EL (cell line): ENCODE measurements at places on chromosomes 5 and 9.

DNA sequence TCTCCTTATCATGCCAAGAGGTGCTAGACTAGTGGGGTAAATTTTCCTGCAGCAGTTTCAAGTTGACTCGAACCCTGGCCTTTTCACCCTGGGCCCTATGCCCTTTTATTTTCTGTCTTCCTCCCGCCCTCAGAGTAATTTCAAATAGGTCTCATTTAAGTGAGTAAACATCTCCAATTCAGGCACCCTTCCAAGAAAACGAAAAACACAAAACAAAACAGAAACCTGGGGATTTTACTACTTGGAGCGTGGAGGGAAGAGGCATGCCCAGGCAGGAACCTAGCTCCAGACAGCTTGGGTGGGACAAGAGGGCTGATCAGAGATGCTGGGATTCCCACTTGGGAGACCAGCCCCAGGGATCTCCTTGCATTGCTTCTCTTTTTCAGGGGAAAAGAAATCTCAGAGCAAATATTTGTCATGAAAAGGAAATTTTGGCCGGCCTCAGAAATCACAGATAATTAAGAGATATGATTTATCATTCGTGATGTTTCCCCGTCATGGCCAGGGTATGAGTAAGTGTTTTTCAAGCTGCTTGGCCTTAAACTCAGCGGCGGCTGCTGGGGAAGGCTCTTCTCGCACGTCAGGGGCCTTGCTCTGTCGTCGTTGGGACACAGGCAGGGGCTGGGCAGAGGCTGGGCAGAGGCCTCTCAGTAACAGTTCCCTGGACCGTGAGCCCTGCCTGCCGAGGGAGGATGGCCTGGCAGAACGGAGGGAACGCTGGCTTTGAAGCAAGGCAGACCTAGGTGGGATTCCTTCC lies 248.6 kb upstream of the KLF4 start:
- peak; percentile 93 for DNase-seq

- no peak for DNase-seq
These were observed 128.3 kb downstream of the SLF1 start for GRCh38 chr5:94746731-94747124.

DNA sequence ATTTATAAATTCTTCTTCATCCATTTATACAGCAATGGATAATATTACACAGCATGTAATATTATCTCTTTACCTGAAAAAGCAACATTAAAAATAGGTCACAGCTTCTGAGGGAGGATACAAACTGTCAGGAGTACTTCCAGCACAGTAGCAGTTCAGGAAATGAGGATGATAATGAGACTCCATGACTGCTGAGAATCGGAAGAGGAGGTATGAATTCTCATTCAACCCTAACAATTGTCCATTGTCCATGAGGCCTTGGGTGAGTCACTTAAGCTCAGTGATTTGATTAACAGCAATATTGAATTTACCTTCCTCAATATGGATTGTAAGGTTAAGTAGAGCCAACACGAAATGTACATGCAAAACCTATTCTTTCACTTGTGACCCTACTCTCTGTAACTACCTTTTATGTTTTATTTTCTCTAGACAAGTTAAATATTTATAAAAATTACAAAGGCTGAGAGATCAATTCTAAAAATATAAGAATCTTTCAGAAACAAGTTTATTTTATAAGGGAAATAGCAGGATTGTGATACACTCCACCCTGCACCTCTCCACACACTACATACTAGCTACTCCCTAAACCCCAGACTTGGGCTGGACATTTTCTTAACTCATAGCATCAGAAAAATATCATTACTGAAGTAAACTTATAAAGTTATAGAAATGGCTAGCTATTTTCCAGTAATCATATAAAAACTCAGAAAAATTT lies 159.1 kb upstream of the ACOT12 start:
- no peak for DNase-seq

GRCh38 chr9:72863456-72864094 lies 89.3 kb downstream of the ALDH1A1 start:
- DNase-seq, result no peak

DNA sequence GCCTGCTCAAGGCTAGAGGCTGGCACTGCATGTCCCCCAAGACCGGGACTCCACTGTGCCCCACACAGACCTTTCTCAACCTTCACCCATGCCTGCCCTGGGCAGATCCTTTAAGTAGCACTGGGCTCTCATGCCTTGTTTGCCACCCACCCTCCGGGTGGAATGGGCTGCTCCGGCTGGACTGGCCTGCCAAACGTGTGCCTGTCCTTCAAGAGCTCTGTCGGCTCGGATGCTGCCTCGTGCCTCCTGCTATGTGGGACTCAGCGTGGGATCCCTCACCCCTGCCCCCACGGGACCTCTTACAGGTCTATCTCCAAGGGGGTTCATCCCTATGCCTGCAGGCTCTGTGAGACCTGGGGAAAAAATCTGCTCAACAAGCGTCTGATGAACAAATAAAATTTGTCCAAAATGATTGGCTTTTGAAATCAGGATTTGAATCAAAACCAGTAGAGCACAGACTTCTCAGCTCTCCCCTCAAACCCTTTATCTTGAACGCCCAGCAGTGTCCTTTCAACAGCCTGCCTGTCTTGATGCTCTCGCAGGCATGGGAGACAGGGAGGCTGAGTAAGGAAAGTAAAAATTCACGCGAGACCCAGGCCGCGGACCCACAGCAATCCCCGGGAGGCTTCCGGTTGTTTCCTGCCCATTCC lies 56.3 kb downstream of the CRB2 start:
- no peak for DNase-seq

DNA sequence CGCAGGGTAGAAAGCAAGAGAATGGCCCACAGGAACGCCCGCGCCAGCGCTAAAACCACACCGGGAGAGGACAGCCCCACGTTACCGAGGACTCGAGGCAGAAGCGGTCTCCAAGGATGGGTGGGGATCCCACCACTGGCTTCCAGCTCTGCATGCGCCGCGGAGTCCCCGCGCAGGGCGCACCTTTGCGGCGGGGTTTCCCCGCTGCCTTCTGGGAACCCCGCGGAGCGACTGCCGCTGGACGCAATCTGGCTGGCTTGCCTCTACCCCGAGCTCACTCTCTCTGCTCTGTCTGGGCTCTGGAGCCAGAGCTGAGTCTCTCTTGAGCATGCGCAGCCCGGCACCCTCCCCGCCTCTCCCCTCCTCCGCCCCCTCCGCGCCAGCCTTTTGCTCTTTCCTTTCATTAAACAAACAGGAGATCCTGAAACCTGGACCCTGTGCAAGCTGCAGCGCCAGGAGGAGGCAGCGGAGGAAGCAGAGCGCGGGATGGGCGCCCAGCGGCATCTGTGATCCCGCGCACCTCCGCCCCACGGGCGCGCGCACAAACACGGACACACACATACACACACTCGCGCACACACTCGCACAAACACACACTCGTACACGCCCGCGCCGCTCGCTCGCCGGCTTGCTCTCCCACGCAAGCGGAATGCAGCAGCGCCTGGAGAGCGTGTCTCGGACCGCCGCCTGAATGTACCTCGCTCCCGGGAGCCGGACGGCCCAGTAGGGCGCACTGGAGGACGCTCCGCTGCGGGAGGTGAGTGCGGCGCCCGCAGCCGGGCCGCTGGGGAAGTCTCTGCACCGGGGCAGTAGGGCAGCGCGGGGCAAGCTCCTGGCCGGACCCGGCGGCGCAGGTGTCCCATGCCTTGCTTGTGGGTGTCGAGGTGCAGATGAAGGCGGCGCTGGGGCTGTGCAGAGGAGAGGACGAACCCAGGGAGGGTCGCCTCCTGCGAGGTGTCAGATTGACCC lies at the start of gene PLPPR1:
TSS of gene PLPPR1 (plus strand) at position 382 of the 969 bp plus-strand sequence.
- DNase-seq, result peak; percentile 29

DNA sequence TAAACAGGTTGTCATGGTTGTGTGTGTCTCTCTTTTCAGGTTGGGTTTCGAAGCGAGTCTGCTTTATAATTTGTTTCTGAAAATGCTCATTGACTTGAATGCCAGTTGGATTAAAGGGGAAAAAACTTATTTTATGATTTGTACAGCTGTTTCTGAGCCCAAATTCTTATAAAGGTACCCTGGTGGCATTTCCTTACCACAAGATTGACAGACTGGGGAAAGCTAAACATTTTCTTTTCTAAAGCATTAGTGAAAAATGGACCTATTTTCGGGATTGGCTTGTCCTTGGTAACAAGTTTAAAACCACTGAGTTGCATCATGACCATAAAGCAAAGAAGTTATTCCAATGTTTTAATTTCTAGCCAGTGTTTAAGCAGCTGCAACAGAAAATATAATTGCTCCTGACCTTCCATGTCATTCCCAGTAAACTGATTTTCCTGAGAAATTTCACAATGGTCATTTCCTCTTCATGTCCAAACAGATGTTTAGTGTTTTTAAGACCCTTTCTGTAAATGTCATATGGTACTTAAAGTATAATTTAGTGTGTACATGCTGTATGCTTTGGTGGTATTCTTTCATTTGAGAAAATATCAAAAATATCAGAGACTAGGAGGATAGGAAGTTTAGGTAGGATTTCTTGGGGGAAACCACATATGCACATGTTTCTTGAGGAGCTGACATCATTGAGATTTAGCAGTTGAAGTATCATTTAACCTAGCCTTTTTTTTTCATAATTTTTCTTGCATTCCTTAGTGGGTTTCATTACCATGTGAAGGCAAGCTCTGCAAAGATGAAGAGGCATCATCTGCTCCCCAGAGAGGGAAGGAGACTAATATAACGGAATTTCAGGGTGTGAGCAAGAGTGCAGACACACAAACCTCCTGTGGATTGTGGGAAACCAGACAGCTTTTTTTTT lies 667.1 kb upstream of the RGMB start:
- DNase-seq, result peak; percentile 53

DNA sequence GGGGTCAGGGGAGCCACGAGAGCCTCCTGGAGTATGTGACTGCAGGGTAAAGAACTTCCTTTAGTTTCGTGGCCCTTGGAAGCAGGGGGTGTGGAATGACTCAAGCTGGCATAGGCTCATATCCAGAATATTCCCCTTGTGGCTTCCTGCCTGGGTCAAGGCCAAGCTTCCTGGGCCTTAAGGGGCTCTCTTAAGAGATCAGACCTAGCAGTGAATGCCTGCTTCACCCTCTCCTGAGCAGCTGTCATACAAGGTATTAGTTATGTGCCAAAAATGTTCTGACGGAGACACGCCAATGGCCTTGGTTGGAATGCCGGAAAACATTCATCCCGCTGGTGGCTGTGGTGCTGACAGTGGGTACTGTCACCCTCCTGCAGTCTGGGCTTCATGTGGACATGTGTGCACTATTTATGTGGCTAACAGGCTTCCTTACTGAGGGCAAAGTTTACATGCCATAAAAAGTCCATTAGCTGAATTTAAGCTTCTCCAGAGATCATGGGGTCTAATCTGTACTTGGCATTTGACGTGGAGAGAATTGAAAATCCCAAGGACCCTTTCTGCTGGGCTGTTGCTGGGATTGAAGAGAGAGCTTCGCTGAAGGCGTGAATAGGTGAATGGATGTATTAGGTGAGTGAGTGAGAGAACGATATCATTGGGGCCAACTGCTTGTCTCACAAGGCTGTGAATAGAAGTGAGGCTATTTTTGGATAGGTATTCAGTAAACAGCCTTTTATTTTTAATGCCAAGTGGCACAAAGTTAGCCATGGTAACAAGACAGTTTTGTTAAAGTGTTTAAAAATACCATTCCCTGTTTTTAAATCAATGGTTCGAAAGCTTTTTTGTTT lies 156.8 kb downstream of the MACROH2A1 start:
- peak; percentile 95 for DNase-seq

- no peak for DNase-seq
These were observed 42.9 kb downstream of the DAPK1 start for GRCh38 chr9:87540444-87541105.

GRCh38 chr9:87519461-87519860 lies 21.8 kb downstream of the DAPK1 start:
- no peak for DNase-seq

GRCh38 chr5:102583276-102584124 lies 84.7 kb upstream of the SLCO6A1 start:
- DNase-seq, result peak; percentile 16

DNA sequence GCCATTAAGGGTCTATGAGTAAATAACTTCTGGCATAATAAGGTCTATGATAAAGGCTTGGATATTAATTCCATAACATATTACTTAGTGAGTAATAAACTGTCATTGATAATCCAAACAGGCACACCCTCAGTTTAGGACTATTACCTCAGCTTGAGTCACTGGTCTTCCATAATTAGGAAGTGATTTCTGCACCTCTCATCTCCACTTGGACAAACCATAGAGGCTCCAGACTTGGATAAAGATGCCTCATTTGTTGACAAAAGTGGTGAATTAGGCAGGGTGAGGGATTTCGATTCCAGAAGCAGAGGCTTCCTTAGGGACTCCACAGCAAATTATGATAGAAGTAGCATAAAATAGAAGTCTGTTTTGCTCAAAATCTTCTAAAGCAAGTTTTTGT lies 127.5 kb upstream of the MTAP start:
- peak; percentile 55 for DNase-seq

DNA sequence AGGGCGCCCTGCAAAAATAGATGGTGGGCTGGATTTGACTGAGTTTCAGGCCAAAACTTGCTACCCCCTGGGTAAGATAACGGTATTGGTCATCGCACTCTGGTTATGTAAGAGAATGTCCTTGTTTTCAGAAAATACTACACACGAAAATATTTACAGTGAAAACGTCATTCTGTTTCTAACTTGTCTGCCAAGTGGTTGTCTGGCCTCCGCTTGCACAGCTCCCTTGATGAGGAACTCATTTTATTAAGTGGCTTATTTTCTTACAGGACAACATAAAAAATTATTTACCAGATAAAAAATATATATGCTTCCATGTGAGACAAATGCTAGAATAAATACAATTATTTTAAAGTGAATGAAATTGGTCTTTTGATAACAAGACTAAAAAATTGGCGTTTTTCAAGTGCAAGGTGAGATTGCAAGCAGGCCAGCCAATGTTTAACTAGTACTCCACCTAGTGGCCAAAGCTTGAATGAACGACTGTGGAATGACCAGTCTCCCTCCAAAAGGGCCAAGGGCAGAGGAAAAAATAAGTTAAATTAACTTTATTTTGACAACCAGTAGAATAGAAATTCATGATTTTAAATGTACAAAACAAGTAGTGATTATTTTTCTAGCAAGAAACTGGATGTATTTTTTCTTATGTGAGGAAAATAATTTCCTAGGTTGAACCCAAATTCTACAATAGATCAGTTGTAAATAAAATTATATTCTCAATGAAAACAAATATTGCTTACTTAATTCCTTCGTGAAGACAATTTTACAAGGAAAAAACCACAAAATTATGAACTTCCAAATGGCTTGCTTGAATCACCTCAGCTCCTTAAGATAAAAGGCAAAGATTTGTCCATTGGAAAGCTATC lies 93.2 kb downstream of the ZFAND5 start:
- DNase-seq, result peak; percentile 49

DNA sequence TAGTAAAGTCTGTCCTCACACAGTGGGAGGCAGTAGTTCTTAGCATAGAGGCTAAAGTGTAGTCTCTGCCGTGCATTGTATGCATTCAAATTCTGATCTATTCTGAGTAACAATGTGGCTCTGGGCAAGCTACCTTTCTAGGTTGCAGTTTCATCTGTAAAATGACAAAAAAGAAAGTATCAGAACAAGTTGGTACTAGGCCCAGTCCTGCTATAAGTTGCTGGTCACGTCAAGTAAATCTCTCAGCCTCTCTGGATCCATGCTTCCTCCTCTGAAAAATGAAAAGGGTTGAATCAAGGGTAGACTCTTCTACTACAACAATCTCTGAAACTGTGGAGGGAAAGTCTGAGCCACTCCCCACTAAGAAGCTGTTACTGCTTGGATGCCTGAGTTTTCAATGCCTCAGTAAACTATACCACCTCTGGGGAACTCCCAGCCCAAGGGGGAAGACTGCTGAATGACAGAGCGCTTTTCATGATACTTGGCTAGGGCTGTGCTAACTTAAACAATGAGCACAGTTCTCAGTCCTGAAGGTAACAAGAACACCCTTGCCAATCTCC lies 34.5 kb upstream of the SPARC start:
- no peak for DNase-seq

GRCh38 chr5:109690975-109691574 lies 1.3 kb downstream of the MAN2A1 start:
- DNase-seq, result peak; percentile 82
